ENCODE measurements at places on chromosomes 1 and 21.

- no peak for DNase-seq
Observed at GRCh38 chr1:77889671-77890070, 1.2 kb downstream of the NEXN start.

- DNase-seq = no peak
Observed at GRCh38 chr1:111801071-111801850, 45.6 kb downstream of the DDX20 start.

DNA sequence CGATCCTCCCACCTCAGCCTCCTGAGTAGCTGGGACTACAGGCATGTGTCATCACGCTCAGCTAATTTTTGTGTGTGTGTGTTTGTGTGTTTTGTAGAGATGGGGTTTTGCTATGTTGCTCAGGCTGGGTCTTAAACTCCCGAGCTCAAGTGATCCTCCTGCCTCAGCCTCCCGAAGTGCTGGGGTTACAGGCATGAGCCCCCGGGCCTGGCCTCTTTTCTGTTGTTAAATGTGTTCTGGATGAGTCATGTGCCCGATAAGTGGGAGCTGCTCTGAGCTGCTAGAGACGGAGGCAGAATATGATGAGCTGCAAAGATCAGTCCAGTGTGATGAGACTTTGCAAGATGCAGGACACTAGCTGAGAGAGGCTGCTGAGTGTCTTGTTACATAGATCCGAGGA is 75.5 kb downstream of the VPS13D start:
- DNase-seq = no peak

DNA sequence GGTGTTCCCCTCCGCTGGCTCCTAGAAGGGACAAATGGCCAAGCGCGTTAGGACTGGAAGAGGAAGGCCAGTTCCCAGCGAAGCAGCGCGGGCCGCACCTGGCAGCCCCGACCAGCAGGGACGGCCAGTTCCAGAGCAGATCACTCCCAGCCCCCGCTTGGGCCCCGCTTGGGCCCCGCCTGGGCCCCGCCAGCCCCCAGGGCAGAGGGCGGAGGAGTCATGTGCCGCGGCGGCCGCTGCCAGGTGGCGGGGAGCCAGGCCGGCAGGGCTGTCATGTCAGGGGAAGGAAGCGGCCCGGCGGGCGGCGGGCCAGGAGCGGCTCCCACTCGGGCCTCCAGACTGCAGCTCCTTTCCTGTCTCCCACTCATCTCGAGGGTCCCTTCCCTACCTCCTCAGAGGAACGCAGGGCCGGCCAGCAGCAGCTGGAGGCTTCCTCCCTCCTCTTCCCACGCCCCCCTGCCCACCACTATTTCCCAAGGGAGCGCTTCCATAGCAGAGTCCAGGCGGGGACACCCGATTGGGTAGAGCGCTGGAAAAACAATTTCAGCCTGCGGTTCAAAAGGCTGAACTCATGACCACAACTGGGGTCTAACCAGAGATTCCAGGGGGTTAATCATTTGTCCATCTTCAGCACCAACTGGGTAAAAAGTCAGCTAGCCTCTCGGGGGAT is 16.5 kb downstream of the ZNF697 start:
- no peak for DNase-seq

GRCh38 chr1:167676916-167677848 is 44.6 kb upstream of the MPZL1 start:
- DNase-seq = no peak
